ENCODE measurements at places on chromosomes 12 and 14. TPM values are rescaled to one million over a fixed set of nuclear protein-coding genes. Genes with fewer than 3 reads are reported as not detected.

SLC22A17 gene
- total RNA-seq, result 59.7 TPM

SERPINA10 gene
- total RNA-seq, result not detected

EMP1 gene
- total RNA-seq, result 190 TPM

SLCO1C1 gene
- total RNA-seq, result not detected

NUDT4 gene
- total RNA-seq, result 42.7 TPM

CCDC38 gene
- not detected for total RNA-seq

CRACR2A gene
- total RNA-seq, result 4.5 TPM

GPR135 gene
- total RNA-seq, result 2.6 TPM

CACNA2D4 gene
- 1.8 TPM for total RNA-seq

SLC6A13 gene
- total RNA-seq, result not detected

P3H3 gene
- 72.0 TPM for total RNA-seq

LTB4R gene
- 0.91 TPM for total RNA-seq

SIRT4 gene
- 5.6 TPM for total RNA-seq

LTBP2 gene
- total RNA-seq, result 110 TPM

EIF2S3B gene
- 1.3 TPM for total RNA-seq

RPL10L gene
- total RNA-seq, result not detected

HCAR1 gene
- 0.08 TPM for total RNA-seq

DBX2 gene
- total RNA-seq, result not detected

RIMBP2 gene
- not detected for total RNA-seq

FLRT2 gene
- 12.1 TPM for total RNA-seq

KRT3 gene
- total RNA-seq, result not detected

TAS2R30 gene
- total RNA-seq, result 0.78 TPM

SERPINA12 gene
- not detected for total RNA-seq
